ENCODE measurements at places on chromosomes 7 and 10.

DNA sequence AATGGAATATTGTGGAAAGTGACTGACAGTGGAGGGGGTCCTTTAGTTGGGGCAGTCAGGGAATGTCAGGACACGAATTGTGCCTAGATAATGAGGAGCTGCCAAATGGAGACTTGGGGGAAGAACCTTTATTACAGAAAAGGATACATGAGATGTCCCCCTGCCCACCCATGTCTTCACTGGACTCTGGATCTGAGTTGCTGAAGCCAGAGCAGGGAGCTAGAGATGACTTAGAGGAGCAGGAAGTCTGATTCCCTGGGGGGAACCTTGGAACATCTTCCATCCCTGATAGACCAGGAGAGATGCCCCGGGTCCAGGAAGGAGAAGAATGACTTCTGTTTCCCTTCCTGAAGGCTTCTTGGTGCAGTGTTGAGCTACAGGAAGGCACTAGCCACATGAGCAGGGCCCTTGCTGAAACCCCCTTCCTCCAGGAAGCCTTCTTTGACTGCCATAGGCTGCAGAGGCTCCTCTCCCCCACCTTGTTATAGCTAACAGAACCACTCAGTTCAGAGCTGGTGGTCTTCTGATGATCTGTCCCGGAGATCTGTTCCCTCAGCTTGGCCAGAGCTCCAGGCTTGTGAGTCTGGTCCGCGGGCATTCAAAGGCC is 747 bp upstream of the NEURL1 start:
- DNase-seq, result no peak

DNA sequence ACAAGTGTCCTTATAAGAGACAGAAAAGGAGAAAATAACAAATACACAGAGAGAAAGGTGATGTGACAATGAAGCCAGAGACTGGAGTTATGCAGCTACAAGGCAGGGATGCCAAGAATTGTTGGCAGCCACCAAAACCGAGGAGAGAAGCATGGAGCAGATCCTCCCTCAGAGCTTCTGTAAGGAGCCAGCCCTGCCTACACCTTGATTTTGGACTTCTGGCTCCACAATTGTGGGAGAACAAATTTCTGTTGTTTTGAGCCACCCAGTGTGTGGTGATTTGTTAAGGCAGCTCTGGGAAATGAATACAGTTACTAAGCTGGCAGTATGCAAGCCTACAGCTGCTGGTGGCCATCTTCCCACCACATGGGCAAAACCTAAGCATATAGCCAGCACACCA is 163.6 kb downstream of the GRM8 start:
- DNase-seq, result no peak

DNA sequence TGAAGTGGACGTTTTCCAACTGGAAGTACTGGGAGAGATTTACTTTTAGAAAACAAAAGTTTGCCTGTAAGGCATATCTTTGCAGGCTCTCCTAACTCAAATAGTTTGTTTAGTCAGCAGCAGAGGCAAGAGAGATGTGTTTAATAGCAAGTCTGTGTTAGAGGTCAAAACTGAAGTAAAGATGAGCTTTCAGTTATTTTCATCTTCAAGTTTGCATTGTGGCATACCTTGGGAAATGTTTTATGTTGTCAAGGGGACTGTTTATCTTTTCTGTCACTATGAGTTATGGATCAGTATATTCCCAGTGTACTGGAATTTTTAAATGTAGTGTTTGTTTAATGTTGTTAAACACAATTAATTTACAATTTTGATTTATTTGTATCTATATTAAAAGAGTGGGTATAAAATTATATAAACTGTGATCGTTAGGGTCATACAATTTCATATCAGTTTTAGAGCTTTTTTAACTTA is 169.7 kb upstream of the PPP1R3A start:
- DNase-seq, result no peak

DNA sequence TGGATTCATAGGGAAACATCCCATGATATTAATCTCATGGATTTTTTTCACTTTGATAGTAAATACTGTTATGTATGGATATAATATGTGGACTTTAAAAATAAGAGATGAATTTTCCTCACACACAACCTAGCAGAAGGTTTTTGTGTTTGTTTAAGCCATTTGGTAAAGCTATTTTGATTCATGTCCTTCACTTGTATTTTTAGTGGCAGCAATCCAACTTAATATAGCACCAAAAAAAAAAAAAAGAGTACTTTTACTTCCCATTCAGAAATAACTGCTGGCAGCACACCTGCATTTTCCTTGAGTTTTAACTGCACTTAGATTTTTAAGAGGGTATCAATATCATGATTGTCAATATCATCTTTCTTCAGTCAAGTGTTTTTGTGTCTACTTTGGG is 60.0 kb downstream of the MCMBP start:
- no peak for DNase-seq

- DNase-seq, result no peak
These were observed 472.8 kb upstream of the ADARB2 start for GRCh38 chr10:2210088-2210487.

DNA sequence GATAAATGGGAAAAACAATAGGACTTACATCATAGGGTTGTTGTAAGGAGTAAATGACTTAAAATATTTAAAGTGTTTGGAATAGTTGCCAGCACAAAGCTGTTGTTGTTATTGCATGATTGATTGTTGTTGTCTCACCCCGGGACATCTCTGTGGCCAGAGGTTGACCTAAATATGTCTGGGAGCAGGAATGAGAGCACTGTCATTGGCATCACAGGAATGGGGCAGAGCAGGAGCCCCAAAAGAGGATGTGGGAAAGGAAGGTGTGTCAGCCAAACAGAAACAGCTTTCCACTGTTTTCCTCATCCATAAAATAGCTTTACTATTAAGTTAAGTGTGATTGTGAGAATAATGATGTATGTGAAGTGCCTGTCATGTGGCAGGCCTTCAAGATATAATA is 121.6 kb downstream of the TMEM168 start:
- DNase-seq, result no peak

- no peak for DNase-seq
These were observed 88.1 kb upstream of the PDCD4 start for GRCh38 chr10:110783509-110784107.

DNA sequence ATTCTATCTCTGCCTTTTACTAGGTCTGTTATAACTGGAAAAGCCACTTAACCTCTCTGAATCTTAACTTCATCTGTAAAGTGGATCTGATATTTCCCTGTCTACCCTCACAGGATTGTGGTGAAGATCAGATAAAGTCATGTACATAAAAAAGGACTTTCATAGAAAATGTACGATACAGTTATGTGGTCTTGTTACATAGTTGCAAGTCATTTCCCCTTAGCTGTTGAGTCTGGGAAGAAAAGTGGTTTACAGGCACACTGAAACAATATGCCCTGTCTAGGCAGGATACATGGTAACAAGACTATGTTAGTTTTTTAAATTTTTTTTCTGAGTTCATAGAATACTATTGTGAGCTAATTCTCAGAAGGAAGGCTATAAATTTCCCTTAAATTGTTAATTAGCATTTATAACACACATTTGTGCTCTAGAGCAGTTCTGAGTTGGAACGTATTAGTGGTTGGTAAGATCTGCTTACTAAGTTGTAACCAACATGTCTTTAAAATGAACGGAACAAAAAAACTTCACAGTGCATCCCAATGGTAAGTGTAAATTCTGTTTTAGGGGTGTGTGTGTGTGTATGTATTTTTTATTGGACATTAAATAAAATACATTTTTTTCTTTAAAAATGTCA is 7.1 kb upstream of the GSTO1 start:
- DNase-seq, result no peak

DNA sequence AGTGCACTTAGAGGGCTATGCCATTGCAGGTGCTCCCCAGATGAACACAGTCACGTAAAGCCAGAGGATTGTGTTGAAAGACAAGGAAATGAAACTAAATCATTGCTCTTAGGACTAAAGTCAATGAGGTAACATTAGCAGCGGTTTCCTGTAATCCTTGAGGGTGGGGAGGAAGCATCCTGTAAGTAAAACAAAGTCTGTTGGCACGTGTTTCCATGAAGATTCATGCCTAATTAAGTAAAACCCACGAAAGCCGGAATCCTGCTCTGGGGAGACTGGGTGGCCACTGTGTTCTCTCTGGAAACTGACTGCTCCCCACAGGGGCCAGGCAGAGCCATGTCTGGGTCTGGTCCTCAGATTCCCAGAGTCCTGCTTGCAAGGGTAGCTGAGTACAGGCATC is 18.3 kb downstream of the STEAP1B start:
- no peak for DNase-seq

DNA sequence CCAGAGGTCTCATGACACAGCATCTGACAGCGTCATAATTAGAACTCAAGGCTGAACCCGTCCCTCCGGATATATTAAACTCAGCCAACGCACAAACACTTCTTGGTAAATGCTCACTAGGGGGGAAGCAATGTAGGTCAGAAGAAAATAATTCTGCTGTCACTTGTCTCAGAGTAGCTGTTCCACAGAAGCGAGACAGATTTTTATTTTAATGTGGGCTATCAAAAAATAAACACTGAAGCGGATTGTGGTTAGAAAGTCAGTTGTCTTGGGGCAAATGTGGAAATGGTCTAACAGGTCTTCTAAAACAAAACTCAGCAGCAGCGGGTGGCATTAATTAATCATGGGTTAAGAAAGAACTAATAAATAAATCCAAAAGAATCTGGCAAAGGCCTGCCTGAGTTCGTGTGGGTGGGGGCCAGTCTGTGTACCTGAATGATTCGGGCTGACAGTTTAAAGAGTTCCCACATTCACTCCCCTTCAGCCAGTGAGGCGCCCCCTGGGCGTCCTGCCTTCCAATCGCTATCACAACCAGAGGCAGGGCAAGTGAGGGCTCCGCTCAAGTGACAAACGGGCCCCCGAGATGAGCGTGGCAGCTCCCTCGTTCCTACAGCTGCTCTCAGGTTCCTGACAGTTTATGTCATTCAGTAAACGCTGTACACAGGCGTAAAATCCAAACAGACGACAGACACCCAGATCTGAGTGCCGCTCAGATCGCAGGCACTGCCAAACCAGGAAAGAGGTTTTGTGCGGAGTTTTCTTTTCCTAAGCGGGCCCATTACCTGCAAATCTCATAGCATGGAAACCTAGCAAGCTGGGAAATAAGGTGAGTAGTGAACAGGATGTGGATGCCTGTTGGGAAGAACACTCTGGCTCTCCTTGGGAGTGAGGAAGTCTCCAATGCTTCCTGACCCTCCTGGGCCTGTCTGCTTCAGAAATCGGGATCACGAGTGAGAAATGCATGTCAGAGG is 52.9 kb downstream of the NRAP start:
- no peak for DNase-seq

Measured in NCI-H1436 treated with DMSO at 0.1 percent for 48 hours (cell line).